ENCODE measurements at places on chromosomes 11 and 22.

DNA sequence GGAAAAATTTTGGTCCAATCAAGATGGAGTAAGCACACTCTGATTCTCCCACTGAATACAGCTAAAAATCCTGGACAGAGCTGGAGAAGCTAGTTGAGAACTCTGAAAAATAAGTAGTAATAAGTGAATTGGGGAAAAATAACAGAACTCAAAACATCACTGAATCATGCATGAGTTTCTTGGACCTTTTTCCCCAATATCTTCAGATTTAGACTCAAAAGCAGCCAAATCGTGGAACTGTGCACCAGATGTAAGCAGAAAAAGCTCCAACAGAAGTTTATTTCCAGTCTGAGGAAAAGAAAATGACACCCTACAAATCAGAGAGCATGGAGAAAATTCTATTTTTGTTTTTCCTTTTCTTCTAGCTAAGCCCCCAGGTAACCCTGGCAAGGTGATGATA is 279.7 kb upstream of the CTSC start:
- DNase-seq = no peak

GRCh38 chr11:17839450-17839849 is 104.9 kb downstream of the KCNC1 start:
- no peak for DNase-seq

GRCh38 chr11:44695169-44695833 is 31.5 kb upstream of the TSPAN18 start:
- DNase-seq = no peak

- DNase-seq = no peak
Observed at GRCh38 chr11:47148903-47149531, 27.7 kb downstream of the ARFGAP2 start.

DNA sequence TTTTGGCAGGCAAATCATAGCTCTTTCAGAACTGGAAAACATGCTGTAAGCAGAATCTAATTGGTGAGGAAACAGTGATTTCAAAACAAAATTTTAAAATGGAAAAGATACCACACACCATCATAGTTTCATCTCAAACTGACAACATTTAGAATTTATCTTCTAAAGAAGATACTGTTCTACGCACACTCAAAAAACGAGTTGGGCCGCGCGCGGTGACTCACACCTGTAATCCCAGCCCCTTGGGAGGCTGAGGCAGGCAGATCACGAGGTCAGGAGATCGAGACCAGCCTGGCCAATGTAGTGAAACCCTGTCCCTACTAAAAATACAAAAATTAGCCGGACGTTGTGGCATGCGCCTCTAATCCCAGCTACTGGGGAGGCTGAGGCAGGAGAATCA is 44.2 kb upstream of the ADSL start:
- no peak for DNase-seq

GRCh38 chr11:73945396-73945795 is 5.4 kb upstream of the DNAJB13 start:
- DNase-seq = no peak

DNA sequence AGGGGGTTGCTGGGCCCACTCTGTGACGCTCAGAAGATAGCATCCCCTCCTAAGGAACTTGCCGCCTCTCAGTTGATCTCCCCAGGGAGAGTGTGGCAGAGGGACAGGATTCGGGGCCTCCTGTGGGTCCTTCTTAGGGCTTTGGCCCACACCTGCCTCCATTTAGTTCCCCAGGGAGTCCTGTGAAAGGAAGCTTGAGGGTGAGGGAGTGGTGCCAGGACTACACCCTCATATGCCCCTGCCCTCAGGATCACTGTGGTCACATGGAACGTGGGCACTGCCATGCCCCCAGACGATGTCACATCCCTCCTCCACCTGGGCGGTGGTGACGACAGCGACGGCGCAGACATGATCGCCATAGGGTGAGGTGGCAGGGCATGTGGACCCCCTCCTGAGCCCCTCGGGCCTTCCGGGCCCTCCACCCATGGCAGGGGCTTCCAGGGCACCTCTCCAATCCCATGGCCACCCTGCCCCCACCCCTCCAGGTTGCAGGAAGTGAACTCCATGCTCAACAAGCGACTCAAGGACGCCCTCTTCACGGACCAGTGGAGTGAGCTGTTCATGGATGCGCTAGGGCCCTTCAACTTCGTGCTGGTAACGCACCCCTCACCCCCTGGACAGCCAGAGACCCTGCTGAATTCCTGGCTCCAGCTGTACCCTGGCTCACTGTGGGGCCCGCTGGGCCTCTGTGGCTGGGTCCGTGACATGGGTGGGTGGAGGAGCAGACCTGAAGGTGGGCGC is 3.5 kb downstream of the INPP5J start:
- no peak for DNase-seq

Data from T-helper 9 cell (primary cell).